ENCODE measurements at places on chromosomes 2 and 18.

DNA sequence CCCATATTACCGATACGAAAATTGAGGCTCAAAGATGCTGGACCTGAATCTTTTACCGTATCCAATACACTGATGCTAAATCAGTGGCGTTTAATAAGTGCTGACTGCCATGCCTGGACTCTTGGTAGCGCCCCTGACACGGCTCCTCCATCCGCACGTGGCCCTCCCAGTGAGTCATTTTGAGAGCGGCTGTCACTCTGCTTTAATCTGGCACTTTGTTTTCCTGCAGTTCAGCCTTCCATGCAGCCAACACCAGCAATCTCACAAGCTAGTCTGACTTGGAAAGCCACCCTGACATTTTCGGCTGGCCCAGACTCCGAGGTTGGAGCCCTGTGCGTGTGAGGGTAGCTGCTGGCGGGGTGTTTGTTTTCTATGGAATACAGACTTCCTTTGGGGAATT is 155.1 kb upstream of the LMAN1 start:
- no peak for DNase-seq

DNA sequence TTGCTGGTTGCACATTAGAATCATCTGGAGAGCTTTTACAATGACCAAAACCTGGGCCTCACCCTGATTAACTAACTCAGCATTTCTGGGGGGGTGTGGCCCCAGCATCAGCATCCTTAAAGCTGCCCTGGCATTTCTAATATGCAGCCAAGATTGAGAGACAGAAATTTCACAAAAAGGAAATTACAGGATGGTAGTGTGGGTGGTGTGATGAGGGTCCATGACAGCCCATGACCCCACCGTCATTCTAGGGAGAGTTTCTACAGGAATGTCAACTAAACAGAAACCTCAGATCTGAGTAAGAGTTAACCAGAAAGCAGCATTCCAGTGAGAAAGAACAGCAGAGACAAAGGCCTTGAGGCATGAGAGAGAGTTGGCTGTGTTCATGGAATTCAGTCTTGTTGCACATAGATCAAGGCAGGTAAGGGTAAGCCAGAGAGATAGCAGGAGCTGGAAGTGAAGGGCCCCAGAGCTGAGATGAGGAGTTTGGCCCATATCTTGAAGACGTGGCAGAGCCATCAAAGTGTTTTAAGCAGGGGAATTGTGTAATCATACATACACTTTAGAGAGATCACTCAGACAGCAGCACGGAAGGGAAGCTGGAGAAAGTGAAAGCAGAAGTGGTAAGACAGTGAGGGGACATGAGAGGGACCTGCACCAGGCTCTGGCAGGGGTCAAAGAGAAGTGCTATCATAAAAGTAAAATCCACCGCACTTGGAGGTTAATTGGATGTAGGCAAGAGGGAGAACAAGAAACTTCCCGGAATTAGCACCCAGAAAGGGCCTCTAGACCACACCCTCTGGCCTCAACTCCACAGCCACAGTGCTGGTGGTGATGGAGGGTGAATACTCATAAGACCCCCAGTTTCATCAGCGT is 7.8 kb upstream of the TRABD2A start:
- no peak for DNase-seq

GRCh38 chr2:59572227-59572626 is 981.2 kb downstream of the BCL11A start:
- DNase-seq: no peak

DNA sequence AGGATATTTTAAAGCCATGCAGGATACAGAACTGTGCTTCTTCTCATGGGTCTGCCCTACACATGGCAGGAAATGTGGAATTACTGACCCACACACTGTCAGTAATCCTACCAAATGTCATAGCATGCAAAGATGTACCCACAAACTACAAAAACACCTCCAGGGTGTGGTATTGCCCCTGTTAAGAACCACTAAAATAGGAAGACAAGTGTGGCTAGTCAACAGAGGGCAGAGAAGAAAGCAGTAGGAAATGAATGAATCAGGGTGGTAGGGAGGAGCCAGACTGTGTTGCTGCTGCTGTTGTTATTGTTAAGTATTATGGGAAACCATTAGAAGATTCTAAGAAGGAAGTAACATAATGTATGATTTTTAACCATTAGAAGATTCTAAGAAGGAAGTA is 556.7 kb upstream of the ACVR2A start:
- DNase-seq: no peak

DNA sequence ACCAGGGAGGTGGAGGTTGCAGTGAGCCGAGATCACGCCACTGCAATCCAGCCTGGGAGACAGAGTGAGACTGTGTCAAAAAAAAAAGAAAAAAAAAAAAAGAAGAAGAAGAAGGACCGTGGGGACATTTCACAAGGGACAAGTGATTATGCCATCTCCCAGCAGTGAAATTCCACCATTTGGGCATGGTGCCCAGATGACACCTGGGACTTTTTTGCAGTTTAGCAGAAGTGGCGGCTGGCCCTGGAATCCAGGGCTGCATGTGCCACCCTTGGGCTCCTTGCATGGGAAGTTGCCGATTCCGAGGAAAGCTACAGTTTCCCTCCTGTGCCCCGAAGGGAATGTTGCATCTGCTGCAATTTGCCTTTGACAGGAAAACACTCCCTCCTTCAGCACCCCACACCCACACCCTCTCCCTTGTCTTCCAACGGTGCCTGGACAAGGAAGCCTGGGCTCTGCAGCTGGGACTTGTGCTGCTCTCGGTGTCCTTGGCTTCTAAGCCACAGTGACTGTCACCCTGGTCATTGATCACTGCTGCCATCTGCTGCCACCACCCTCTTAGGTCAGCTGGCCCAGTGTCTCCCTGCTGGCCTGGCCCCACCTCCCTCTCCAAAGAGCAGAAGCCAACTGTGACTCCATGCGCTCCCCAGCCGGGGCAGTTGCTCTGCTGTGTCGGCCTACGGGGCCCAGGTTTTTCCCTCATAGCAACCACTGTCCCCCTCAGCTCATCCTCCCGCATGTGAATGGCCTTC is 56.4 kb upstream of the LRRC30 start:
- no peak for DNase-seq

- no peak for DNase-seq
Measured at GRCh38 chr2:133780099-133780996, 212.1 kb upstream of the NCKAP5 start.

DNA sequence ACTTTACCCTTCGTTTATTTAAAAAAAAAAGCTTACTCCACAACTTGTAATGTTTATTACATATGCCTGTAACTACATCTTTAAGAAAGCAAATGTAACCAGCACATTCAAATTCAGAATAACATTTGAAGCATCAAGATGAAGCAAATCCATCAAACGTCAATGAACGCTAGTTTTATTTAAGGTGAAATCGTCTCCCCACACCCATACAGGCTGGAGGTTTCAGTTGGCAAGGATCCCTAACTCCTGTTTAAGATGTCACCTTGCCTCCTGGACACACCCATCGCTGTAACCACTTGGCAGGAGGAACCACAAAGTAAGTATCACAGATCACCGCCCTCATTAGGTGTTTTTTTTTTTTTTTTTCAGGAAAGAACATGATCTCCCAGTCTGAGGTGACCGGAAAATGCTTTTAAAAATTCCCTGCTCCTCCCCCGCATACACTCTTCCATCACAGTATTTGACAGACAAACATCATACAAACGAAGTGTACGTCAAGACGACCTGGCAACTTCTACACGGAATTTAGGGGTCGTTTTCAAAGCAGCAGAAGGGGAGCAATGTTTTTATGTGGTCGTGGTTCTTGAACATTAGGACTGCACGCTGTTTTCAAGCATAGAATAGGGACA is 19.7 kb upstream of the STPG4 start:
- no peak for DNase-seq

DNA sequence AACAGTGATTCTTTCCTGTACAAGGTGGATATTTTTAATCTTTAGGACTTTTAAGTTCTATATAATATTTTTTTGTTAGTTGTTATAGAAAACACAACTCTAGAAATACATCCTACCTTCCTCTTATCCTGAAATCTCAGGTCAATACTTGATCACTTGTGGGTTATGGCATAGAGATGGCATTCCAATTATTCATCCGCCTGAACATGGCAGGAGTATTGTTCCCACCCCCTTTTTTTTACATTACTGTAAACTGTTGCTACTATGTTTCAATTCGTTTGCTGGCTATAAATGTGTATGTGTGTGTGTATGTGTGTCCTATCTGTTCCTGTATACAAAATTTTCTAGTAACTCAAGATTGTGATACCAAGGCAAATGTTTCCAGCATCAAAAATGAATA is 43.3 kb upstream of the FN1 start:
- DNase-seq: no peak

DNA sequence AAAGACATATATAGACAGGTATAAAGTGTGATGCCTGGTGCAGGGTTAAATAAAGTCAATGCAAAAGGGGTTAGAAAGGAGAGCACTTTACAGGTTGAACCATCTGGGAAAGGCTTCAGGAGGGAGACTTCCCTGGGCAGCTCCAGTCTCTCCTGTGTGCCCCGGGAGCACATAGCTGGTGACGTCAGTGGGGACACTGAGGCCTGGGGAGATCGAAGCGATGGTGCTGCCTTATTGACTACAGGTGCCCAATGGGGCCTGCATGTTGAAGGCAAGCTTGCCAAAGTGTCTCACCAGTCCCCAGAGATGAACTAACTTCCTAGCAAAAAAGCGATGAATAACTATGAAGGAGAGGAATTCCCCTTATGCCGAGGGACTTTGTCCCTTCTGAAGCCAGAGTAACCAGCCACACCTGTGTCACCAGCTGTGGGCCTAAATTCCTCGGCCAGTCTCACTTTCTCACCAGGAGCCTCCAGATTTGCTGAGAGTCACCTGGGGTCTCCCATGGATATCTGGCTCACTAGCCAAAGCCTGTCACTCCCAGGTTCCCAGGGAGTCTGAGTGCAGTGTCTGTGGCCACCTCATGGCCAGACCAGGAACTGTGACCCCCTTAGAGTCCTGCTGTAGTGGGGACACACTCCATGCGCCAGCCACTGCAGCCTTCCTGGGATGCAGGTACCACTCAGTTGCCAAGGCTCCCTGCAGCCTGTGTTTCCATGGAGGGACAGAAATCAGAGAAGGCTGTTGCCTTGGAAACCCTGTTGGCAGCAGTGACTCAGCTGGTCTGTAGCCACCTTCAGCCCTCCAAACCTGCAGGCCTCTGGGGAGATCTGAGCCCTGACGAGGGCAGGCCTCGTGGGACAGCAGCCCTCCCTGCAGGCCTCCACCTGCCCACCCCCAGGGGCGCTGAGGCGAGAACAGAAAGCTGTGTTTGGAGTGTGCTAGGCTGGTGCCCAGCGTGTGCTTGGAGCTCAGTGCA is 128.7 kb downstream of the CTIF start:
- no peak for DNase-seq

GRCh38 chr18:57748770-57749603 is 54.1 kb downstream of the ATP8B1 start:
- DNase-seq: no peak

DNA sequence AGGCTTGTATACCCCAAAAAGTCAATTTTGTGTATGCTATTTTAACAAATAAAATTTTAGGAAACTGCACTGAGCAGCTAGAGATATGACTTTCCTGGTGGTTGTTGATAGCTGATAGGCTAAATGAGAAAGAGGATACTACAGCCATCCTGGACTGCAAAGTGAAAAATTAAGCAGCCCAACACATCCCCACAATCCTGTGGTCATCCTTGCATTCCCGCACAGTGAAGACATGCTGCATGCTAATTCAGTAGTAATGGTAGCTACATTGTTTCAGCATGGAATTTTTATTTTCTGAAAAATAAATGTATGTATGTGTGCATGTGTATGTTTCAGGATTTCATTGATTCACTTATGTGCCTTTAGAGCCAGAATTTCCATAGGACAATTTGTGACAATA is 124.2 kb upstream of the CCDC68 start:
- DNase-seq: no peak

DNA sequence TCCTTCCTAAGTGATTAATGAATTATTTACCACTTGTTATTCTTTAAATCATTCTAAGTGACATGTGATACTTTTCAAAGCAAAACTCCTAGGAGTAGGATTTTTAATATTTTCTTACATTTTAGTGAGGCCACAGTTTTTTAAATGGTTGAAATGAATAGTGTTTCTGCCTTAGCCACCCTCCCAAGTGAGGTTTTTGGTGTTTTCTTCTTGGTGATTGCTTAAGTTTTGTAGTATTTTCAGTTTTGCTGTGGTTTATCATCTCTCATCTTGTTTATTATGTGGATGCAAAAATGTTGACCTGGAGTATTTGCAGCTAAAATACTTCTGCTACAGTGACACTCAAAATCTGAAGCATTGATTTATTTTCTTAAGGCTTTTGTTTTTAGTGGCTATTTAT is 9.8 kb downstream of the AFTPH start:
- no peak for DNase-seq

GRCh38 chr2:17869128-17869527 is 9.3 kb upstream of the KCNS3 start:
- DNase-seq: no peak

DNA sequence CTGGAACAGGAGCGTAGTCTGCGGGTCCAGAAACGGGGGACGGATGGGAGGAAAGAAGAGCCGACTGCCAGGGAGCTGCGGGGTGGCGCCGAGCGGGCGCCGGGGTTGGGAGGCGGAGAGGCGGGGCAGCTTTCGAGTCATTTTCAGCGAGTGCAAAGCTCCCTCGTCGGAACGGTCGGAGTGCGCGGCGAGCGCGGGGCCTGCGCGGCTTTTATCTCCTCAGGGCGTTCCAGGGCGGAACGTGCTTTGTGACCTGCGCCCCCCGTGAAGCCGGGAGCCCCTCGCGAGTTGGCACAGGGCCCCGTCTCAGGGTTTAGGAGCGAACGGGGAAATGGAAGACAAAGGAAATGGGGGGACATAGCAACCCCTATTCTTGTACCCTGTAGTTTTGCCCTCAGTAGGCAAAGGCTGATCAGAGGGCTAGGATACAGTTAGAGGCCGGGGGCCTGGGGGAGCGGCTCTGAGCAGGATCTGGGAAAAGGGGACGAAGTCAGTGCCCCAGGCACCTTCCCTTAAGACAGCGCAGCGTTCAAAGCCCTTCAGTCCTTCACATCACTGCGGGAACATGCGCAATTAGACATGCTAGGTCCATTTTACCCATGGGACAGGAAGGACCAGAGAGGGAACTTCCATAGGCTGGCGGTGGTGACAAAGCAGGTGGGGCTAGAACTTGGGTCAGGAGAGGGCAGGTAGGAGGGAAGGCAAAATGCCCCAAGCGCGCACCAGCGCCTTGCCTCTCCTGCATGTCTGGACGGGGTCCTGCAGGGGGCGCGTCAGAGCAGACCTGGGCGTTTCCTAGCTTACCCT is 60.1 kb upstream of the IL1RL1 start:
- DNase-seq: no peak

GRCh38 chr2:85731606-85732005 is 22.2 kb upstream of the ATOH8 start:
- DNase-seq: no peak

DNA sequence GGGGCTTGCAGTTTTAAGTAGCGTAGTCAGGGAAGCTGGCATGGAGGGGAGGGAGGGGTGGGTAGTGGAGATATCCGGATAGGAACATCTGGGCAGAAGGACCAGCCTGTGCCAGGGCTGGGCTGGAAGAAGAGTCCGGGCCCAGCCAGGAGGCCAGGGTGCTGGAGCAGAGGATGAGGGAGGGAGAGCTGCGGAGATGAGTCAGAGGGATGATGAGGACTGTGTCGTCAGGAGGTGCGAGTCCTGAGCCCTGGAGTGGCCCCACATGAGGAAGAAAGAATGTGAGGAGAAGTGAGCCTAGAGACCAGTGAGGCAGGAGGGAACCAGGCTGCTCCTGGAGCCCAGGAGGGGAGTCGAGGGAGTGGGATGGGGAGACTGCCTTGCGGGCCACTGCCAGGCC is 82.4 kb downstream of the CTIF start:
- DNase-seq: no peak

All from stimulated activated CD8-positive, alpha-beta memory T cell treated with anti-CD3 and anti-CD28 coated beads, Interleukin-15, amount 100 ng/mL, for 24 hours (primary cell).